Activated T-cell treated with anti-CD3 and anti-CD28 coated beads, Interleukin-2, amount 50 U/mL, for 48 hours (primary cell): ENCODE measurements at places on chromosomes 3 and 15.

DNA sequence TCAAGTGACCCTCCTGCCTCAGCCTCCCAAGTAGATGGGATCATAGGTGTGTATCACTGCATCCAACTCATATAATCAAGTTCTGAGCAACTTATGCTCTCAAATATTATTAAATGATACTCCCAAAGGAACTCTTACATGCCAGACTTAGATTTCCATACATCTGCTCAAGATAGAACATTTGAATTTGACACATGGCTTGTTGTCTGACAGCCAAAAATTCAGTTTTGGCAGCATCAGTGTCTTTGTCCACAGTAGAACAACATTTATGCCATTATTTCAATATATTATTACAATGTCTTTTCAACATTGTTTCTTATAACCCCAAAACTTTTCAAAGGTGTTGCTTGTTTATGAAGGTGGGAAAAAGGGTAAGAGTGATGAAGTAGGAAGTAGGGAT, 116.2 kb downstream of the SUCNR1 start:
- no peak for DNase-seq

GRCh38 chr3:60010781-60011180, 961.0 kb upstream of the CFAP20DC start:
- peak; percentile 41 for DNase-seq

DNA sequence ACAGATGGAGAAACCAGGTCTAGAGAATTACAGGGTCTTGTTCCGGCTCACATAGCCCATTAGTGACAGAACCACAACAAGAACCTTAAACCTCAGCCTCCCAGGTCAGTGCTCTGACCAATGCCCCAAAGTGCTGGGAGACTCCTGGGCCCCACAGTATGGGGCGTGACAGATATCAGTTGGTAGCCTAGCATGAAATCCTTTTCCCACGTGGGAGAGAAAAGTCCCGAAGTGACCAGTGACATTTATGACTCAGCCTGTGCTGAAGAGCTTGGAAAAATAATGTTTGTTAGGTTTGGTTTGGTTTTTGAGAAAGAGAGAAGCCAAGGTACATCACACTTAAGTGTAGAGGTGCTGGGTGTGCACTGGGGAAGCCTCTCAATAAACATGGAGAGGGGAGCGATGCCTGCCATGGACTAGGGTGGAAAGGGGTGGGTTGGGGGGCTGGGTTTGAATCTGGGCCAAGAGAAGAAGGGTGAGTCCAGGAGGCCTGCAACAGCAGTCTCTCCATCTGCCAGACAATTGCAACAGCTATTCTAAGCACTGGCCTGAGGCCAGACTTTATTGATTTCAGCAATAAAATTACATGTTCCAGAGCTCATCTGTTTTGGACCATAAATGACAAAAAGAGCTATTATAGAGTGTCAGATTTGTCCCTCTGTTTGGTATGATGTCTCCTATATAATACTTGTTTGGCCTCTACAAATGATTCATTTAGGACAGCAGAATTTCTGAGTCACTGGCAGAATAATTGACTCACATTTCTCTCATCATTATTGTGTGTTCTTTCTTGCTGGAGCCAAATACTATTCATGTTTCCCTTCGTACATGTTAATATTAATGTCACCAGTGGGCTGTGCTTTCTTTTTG, 43.4 kb downstream of the C2CD4A start:
- DNase-seq, result no peak

GRCh38 chr3:49787182-49787464, 781 bp upstream of the IP6K1 start:
- no peak for DNase-seq

DNA sequence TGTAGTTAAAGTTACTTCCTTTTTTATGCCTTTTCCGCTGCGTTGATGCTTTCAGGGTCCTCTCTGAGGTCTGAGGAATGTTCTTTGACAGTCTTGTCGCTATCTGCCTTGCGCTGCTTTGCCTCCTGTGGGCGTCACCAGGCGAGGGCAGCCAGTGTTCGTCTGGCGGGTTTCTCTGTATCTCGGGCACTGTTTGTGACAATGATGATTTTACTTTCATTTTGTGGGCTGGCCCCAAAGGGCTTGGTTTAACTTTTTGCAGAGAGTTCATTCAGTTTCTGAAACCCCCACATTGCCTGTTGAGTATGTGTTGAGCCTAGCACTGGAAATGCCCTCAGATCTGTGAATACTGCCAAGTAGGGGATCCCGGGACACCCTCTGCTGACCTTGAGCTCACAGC, 24.6 kb upstream of the SACM1L start:
- DNase-seq, result peak; percentile 75

DNA sequence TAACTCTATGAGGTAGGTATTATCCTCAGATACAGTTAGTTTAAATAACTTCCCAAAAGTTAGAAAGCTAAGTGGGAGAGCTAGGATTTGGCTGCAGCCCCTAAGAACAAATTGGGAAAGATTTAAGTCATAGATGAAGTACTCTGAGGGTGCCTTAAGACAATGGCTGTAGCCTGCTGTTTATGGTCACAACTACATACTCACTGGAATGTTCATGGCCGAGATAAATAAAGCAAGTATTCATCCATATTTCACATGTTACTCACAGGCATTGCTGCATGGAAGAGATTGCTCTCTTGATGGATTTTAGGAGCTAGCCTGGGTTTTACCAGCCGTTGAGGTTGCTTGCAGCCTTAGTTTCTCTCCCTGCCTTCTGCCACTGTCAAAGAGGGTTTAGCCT, 145.0 kb downstream of the CMSS1 start:
- DNase-seq, result no peak

GRCh38 chr3:61032991-61033390, 218.3 kb downstream of the FHIT start:
- no peak for DNase-seq

DNA sequence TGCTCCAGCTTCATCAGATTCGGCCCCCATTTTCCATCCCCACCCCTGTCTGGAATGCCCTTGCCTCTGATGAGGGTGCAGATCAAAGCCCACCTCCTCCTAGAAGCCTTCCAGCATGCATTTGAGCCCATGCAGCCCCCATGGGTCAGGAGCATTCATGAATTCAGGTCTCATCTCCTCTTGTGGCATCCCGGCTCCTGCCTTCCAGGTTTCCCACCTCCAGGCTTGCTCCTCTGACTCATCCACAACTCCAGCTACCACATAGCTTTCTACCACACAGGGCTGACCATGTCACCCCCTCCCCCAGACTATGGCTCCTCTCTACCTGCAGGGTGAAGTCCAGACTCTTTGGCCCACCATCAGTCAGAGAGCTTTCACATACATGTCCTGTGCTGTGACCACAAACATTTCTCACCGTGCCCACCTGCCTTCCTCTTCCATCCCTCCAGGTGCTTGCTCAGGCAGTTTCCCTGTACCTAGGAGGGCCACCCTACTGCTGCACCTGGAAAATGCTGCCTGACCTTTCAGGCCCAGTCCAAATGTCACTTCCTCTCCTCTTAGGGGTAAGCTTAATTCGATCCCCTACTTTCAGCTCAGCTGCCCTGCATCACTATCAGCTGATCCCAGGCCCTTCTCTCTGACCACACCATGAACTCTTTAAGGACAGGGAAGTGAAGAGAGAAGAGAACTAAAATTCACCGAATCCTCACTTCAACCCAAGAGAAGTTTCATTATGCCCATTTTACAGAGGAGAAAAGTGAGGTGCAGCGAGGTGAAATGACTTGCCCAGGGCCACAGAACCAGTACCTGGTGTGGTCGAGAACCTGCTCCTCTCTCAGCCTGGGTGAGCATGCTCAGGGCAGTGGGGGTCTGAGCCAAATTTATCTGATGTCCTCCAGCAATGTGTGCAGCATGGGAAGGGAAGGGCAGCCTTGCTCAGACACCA, 13.7 kb upstream of the FGD5 start:
- DNase-seq, result no peak

DNA sequence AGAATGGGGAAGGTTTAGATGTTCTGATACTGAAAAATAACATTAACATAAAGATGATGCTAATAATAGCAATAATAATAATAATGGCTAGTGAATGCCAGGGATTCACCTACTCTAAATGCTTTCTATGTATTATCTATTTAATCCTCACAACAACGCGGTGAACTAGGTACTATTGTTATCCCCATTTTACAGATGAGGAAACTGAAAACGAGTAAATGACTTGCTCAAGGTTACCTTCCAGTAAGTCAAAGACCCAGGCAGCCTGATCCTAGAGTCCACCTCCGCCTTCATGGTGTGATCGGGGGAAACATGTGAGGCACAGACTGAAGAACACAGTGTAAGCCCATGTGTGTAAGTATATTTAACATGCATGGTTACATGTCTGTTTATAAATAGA, 30.4 kb downstream of the LRRC2 start:
- no peak for DNase-seq

DNA sequence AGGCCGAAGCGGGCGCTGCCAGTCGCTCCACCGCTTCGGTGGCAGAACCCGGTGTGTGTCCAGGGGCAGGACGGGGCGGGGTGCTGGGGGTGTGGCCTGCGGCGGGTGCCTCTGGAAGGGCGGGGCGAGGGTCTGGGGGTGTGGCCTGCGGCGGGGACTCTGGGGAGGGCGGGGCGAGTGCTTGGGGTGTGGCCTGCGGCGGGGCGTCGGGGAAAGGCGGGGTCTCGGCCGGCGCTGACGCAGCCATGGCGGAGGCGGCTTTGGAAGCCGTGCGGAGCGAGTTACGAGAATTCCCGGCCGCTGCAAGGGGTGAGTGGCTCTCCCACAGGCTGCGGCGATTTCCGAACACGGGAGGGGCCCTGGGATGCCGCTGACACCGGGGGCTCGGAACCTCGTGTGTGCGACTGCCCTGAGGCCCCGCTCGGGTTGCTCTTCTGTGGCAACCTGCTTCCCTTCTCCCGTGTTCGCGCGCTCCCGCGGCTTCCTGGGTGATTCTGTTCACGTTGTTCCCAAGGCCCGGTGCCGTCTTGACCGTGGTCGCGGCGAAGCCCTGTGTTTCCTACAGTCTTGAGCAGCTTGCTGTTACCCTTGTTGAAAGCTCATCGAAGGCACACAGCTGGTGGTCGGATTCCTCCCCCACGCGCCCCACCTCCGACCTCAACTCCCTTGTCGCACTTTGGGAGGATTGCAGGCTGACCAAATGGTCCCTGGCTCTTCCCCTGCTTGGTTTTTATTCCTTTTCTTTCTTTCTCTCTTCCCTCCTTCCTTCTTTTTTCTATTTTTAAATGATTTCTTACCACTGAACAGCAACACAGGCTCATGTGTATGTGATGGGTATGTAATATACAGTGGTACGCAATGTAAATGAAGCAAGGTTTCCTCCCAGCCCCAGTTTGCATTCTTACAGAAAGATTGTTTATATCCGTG, at the start of gene JMJD7:
Gene JMJD7, plus strand, starts transcription at position 213 of the 927 bp plus-strand sequence. Its CDS starts 33 bp downstream, at position 246.
- DNase-seq, result peak; percentile 97

DNA sequence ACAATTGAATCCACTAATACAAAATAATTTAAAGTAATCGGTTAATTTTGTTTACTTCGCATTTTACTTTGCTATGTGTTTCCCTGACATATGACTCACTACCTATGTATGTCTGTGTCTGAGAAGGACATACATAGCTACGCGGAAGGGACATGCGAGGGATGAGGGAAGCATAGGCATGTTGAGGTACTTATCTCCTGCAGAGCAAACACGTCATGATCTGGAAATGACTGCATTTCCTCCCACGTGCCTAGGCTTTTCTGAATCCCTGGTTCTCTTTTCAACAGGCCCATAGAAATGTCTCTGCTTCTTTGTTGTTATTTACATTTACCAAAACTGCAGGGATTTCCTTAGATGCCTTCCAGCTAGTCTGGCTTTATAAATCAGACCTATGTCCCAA, 27.5 kb downstream of the ALCAM start:
- DNase-seq, result no peak

DNA sequence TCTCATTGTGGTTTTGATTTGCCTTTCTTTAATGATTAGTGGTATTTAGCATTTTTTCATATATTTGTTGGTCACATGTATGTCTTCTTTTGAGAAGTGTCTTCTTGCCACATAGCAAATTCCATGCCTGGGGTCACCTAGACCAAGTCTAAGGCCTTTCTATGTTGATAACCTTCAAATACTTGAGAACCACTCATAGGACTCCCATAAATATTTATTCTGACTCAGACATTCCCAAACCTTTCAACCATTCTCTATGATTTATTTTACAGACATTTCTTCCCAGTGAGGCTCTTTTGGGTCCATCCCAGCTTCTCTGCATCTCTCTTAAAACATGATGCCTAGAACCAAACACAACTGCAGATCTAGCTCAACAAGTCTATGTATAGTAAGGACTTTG, 69.2 kb downstream of the ATP8B4 start:
- no peak for DNase-seq

- DNase-seq, result no peak
Measured at GRCh38 chr15:31369727-31370126, 43.1 kb downstream of the KLF13 start.

DNA sequence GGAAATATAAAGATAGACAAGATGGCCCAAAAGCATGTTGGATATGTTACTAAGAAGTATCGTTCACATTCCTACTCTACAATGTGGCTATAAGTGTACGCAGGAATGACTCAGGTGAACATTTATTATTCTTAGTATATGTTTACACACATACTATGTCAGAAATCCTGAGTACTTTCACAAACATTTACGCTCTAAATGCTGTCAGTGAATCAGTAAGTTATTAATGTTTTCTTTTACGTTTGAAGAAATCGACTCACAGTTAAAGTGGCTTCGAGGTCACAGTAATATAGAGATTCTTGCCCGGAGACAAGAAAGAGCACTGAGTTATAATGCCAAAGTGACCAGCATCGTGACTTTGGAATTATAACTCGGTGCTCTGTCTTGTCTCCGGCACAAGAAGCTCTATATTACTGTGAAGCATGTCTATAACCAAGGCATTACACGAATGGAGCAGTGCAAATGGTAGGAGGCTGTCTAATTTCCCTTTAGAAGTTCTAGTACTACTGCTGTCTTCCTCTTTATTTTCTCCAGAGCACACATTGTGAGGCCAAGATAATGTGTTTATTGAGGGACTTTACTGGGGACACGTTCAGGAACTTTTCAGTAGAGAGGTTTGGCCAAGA, 61.8 kb upstream of the P3H2 start:
- DNase-seq, result no peak

DNA sequence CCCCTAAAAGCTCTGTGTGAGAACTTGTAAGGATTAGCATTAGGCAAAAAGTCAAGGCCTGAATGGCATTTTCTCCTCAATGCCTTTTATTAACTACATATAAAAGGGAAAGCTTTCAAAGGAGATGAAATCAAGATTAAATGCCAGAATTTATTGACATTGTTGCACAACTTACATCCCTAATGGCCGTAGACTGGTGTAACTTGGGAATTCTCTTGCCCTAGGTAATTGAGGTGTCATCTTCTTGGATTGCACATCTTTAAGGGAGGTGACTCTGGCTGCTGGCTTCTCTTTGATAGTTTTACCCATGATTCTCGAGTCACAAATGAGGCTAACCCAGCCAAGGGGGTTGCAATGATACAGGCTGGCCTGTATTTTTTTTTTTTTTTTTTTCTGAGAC, 249.1 kb downstream of the TBL1XR1 start:
- no peak for DNase-seq
